ENCODE measurements at places on chromosomes 7 and 10.

GRCh38 chr7:144862612-144863319 lies 26.9 kb upstream of the TPK1 start:
- no peak for DNase-seq

DNA sequence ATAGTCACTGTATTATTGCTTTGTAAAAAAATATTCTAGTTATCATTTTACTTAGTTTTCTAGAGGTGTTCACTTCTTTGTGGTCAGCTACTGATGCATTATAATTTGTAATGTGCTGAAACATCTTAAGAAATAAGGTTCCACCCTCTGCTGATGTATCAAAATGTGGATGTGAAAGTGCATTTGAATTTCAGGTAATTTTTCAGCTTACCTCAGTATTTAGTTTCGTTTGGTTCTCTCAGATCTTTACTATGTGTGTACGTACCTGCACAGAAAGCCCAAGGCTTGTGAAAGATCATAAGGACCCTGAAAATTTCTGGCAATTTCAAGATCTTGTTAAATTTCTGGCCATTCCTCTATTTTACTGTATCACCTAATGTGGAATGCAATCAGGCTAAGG lies 542.3 kb upstream of the TPK1 start:
- DNase-seq, result no peak

DNA sequence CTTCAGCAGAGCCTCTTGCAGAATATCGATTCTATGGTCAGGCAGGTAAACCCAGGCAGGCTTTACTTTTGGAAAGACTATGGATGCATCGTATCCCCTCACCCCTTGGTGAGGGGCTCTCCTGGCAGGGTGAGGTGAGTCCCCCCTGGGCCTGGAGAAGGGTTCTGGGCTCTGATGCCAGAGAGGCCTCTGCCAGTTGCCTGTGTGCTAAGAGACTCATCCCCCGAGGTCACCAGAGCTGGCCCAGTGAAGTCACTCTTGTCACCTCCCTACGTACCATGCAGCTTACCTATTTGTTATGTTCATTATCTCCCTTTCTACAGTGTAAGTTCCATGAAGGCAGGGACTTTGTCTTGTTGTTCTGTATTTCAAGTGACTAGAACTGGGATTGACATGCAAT lies 51.3 kb downstream of the TSPAN15 start:
- no peak for DNase-seq

GRCh38 chr7:155404976-155405375 lies 53.0 kb upstream of the EN2 start:
- no peak for DNase-seq
